ENCODE measurements at places on chromosomes 2 and 18.
A peak's percentile ranks its signal among the peaks of the same experiment; 100 is the strongest.

GRCh38 chr2:85656468-85656867, 11.5 kb downstream of the SFTPB start:
- no peak for DNase-seq

GRCh38 chr2:156689939-156690338, 253.8 kb downstream of the GPD2 start:
- DNase-seq = no peak

GRCh38 chr2:160726046-160726445, 232.4 kb upstream of the RBMS1 start:
- DNase-seq = no peak

DNA sequence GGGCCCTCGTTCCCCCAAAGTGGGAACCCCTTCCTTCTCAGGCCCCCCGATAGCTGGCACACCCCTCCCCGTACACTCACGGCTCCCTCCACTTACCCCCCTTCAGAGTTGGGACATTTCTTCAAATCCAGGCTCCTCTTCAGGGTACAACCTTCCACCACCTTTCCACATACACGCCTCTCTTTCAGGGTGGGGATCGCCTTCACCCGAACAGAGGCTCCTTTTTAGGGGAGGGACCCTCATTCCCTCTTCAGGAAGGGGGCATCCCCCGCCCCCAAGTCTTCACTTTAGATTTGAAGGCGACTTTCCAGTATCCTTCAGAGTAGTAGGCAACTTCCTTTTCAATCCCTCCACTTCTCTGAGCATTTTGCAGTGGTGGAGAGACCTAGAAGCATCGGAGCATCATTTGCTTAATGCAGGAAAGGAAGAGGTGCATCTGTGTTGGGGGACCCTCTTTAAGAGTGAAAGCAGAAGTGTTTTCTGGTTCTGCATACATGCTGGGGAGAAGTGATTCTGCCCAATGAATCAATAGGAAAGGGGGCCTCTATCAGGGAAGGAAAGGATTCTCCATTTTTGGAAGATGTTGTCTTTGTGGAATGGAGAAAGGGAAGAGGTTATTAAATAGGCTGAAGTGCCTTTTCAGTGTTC, 845 bp downstream of the EML4 start:
- no peak for DNase-seq

DNA sequence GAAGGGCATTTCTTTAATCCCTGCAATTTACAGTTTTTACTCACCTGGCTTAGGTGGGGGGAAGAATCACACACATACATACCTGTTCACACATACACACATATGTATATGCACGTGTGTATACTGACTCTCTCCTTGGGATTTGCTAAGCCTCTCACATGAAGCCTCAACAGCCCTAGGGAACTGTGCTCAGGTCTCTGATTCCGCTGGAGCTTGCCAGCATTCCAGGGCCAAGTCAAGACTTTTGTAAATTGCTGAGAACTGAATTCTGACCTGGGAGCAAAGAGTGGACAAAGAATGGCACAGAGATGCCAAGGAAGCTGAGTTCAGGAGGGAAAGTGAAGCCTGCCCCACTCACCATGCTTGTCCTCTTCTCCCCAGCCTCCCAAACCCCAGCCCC, 177.3 kb downstream of the TMEM247 start:
- DNase-seq = no peak

DNA sequence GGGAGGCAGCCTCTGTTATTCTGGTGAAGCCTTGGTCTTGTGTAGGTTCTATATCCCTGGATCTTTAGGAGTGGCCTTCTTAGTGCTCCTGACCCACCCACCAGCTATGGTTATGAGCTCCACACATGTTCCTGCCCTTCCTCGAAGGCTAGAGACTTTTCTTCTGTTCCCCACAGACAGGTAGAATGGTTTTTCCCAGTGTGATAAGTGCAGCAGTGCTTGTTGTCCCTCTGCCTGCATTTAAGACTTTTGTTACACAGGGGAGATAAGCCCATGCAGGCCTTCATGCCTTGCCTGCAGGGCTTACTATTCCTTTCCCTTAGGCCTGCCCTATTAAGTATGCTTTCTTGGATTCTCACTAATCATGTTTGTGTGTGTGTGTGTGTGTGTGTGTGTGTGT, 48.4 kb upstream of the DSC1 start:
- DNase-seq = no peak

DNA sequence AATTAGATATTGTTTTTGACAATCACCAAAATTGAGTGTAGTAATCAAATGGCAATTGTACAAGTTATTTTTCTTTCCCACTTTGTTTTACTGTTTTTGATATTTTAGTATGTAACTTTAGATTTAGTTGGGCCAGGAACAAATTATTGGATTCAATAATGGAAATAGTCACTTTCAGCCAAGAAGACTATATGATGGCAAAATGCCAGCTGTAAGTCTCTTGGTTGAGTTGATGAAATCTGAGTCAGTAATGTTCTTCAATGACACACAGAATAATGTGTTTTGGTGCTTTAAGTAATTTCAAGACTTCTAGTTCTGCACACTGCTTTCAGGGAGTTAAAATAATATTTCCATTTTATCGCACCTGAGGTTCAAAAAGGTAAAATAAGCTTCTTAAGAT, 2022.0 kb upstream of the CELF4 start:
- no peak for DNase-seq

GRCh38 chr2:166454006-166454595, 39.9 kb downstream of the SCN7A start:
- DNase-seq = no peak

DNA sequence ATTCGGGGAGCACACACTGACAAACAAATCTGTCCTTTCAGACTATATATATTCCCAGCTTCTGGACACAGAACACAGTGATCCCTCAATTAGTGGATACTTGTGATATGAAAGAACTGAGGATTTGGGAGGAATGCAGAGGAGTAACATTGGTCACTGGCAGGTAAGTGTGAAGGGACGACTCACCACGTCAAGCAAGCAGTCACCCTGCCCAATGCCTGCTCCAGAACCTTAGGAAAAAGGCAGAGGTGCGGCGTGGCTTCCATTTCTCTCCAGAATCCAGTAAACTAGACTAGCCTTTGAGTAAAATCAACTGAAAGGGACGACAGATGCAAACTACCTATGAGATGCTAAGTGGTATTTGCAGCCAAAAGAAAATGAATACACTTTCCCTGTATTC, 1.1 kb downstream of the CCDC93 start:
- no peak for DNase-seq

- peak; percentile 22 for DNase-seq
Observed at GRCh38 chr2:43224571-43225092, 1.8 kb downstream of the ZFP36L2 start.

All from stimulated activated CD4-positive, alpha-beta T cell treated with anti-CD3 and anti-CD28 coated beads, Interleukin-15, amount 100 ng/mL, for 48 hours (primary cell).